ENCODE measurements at places on chromosomes 4 and X. TPM values are rescaled to one million over a fixed set of nuclear protein-coding genes. Genes with fewer than 3 reads are reported as not detected.

The CSN1S1 gene
- not detected for total RNA-seq

The SPOCK3 gene
- 0.43 TPM for total RNA-seq

The MORC4 gene
- total RNA-seq: 48.5 TPM

The CFI gene
- 6.9 TPM for total RNA-seq

The GLUD2 gene
- 1.00 TPM for total RNA-seq

The HSFX1 gene
- 0.37 TPM for total RNA-seq

The DUSP9 gene
- total RNA-seq: not detected

The CT45A2 gene
- not detected for total RNA-seq

The CENPVL2 gene
- not detected for total RNA-seq

The CT47B1 gene
- total RNA-seq: not detected

The REELD1 gene
- not detected for total RNA-seq

The IL15 gene
- total RNA-seq: 7.3 TPM

The FAM149A gene
- 7.0 TPM for total RNA-seq

The NR3C2 gene
- 1.00 TPM for total RNA-seq

The TCEAL6 gene
- not detected for total RNA-seq

The GATA1 gene
- not detected for total RNA-seq

All from smooth muscle cell of bladder (primary cell).